Naive thymus-derived CD4-positive, alpha-beta T cell (primary cell): ENCODE measurements at places on chromosomes 6 and 20. TPM values are rescaled to one million over a fixed set of nuclear protein-coding genes. Genes with fewer than 3 reads are reported as not detected.

The DEFB132 gene
- total RNA-seq, result not detected

DNA sequence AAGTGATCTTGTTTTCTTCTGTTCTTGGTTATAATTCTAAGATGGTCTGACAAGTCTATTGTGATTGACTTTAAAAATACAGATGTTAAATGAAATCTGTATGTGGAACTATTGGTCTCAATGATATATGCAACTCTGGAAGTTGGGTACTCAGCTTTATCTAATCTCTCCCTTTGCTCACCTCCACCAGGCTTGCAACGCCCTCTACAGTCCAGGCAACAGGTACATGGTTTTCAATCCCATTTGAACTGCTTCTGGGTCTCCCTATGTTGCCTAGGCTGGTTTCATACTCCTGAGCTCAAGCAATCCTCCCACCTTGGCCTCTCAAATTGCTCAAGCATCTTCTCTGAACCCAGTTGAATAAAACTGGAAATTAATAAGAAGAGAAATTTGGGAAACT is 25.6 kb upstream of the HLA-DQB1 start:
- no peak overlapping the region for H3K27ac ChIP-seq
- peaks cover 1% of the 10 kb centered on the region for H3K4me1 ChIP-seq
- no peak overlapping the region for H3K4me3 ChIP-seq
- H3K27me3 ChIP-seq, result no peaks in the 10 kb centered on the region

The KCNK5 gene
- not detected for total RNA-seq

GRCh38 chr6:163414117-163414945 is at the start of gene QKI:
Gene QKI (plus strand): TSS chr6:163414718. CDS start chr6:163415194, 476 bp downstream.
- H3K27ac ChIP-seq, result peak within 1 kb of the TSS; percentile 90
- no peaks in the 10 kb centered on the region for H3K36me3 ChIP-seq
- H3K27me3 ChIP-seq, result no peaks in the 10 kb centered on the region
- H3K4me3 ChIP-seq, result peak within 1 kb of the TSS; percentile 62
- peaks cover 5% of the 10 kb centered on the region for H3K4me1 ChIP-seq

DNA sequence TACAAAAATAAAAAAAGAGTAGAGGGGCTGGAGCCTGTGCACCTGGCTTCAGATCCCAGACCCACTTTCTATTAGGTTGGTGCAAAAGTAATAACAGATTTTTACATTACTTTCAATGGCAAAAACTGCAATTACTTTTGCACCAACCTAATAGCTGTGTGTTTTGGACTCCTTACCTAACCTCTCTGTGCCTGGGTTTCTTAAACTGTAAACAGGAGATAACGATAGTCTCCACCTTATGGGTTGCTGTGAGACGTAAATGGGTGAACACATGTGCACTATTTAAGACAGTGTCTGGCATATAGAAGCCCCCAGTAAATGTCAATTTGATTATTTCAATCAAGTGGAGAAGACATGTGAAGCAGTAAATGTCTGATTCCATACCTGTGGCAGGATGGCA is 89.7 kb downstream of the TFAP2C start:
- no peaks in the 10 kb centered on the region for H3K4me1 ChIP-seq
- no peak for DNase-seq
- no peaks in the 10 kb centered on the region for H3K27me3 ChIP-seq
- H3K4me3 ChIP-seq, result no peak overlapping the region
- no peaks in the 10 kb centered on the region for H3K36me3 ChIP-seq

GRCh38 chr6:47789553-47789952 is 7.7 kb downstream of the OPN5 start:
- no peaks in the 10 kb centered on the region for H3K36me3 ChIP-seq
- H3K27me3 ChIP-seq, result no peaks in the 10 kb centered on the region
- H3K27ac ChIP-seq, result no peak overlapping the region
- no peak for DNase-seq
- H3K4me3 ChIP-seq, result no peak overlapping the region
- no peaks in the 10 kb centered on the region for H3K4me1 ChIP-seq

DNA sequence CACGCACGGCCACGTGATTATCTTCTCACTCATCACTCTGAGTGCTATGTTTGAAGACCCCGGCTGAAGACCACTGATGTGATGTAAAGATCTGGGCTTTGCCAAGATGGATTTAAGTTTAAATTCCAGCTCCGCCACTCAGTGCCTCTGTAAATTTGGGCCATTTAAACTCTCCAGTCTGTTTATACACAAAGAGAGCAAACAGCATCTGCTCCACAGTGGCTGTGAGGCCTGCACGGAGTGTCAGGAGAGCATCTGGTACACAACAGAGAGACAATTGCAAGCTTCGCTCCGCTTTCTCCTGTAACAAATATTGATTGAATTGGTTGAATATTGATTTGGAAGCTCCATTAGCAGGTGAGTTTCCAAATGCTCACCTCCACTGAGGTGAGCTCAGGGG is 80.5 kb upstream of the FRMD1 start:
- no peaks in the 10 kb centered on the region for H3K27me3 ChIP-seq
- no peak overlapping the region for H3K4me3 ChIP-seq
- no peaks in the 10 kb centered on the region for H3K4me1 ChIP-seq

The MRS2 gene
- total RNA-seq, result 6.7 TPM

DNA sequence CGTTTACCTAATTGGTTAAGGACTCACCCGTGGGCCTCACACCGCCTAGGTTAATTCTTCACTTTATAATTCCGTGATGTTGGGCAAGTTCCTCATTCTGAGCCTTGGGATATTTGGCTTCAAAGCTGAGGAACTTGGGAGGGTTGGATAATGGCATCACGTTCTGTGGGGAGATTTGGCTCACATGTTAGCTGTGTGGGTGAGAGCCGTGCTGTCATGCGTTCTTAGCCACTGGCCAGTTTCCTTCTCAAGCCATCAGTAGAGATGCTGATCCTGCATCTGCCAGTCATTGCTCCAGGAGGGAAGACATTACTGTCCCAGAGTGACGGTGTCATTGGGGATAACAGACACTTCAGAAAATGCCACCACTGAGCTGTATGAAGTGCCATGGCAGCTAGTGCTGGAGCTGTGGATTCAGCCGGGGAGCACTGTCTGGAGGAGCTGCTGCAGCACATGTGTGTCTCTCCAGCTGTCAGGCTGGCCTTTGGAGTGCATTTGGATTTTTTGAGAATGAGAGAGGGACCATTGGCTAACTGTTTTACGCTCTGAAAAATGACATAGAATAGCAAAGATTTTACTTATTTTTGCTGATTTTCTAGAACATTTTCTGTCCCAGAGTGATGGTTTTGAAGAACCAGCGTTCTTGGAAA is 16.5 kb downstream of the IGF2R start:
- no peaks in the 10 kb centered on the region for H3K27me3 ChIP-seq
- H3K4me1 ChIP-seq, result peaks cover 53% of the 10 kb centered on the region
- no peak for DNase-seq
- no peaks in the 10 kb centered on the region for H3K36me3 ChIP-seq
- no peak overlapping the region for H3K27ac ChIP-seq
- H3K4me3 ChIP-seq, result no peak overlapping the region

DNA sequence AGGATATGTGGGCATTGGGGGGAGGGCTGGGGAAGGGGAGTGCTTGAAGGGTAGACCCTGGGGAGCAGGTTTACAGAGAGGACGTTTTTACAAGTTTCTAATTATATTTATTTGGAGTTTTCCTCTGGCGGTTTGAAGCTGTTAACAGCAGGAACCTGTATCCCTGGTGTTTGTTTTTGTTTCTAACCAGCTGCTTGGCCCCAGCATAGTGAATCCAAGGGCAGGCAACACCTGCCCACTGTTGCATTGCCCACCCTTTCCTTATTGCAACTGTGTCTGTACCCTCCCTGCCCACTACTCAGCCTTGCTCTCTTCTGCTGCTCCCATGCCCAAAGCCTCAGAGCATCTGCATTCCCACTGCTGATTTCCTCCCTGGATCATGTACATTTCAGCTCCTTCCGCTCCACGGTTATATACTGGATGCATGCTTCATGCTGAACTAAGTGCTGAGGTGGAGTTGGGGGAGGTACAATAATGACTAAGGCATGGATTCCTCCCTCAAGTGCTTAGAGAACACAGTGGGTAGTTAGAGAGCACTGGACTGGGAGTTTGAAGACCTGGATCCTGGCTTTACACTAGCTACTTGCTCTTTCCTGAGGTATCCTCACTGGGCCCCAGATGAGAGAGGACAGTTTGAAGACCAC is 6.0 kb downstream of the SCUBE3 start:
- no peaks in the 10 kb centered on the region for H3K36me3 ChIP-seq
- DNase-seq, result no peak
- H3K4me3 ChIP-seq, result no peak overlapping the region
- H3K27me3 ChIP-seq, result peaks cover 6% of the 10 kb centered on the region

- H3K4me3 ChIP-seq, result no peak overlapping the region
- H3K4me1 ChIP-seq, result no peaks in the 10 kb centered on the region
- H3K36me3 ChIP-seq, result no peaks in the 10 kb centered on the region
These were observed 74.1 kb upstream of the TOX2 start for GRCh38 chr20:43840382-43841070.

GRCh38 chr6:19472850-19473249 is 364.3 kb upstream of the ID4 start:
- no peak overlapping the region for H3K27ac ChIP-seq
- DNase-seq, result no peak
- H3K27me3 ChIP-seq, result no peaks in the 10 kb centered on the region
- no peaks in the 10 kb centered on the region for H3K36me3 ChIP-seq

- H3K4me1 ChIP-seq, result peaks cover 20% of the 10 kb centered on the region
- H3K27me3 ChIP-seq, result no peaks in the 10 kb centered on the region
These were observed 20.2 kb upstream of the RREB1 start for GRCh38 chr6:7087491-7087979.

DNA sequence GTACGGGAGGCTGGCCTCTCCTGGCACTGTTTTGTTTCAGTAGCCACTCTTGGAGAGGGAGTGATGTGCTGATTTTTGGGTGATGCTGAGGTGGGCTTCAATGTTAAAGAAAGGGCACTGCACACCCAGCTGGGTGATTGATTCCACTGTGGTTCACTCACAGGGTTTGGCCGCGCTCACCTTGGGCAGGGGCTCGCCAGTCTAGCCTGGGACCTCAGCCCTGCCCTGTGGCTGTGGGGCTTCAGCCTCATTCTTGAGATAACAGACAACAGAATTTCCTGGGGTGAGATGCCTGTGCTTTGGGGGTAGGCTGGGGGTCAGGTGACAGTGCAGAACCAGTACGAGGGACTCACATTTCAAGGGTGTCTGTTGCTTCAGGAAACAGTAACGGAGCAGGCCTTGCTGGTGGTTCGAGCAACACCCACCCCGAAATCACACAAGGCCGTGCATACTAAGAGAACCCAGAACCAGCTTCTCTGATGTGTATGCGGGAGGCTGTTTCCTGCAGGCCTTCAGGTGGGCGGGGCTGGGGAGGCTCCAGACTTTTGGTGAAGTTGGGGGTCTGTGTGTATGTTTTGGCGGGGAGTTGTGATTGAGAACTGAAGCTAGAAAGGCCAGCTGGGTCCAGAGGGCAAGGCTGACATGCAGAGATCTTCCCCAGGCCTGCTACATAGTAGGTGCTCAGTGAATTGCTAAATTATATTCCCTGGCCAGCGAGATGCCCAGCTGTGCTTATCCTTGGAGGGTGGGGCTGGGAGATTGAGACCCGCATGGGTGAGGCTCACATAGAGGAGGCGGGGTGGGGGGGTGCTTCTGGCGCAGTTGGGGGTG is 154.2 kb upstream of the RNF24 start:
- H3K27ac ChIP-seq, result no peak overlapping the region
- DNase-seq, result no peak

GRCh38 chr20:59774921-59775686 is 158.3 kb downstream of the SYCP2 start:
- H3K27me3 ChIP-seq, result no peaks in the 10 kb centered on the region
- H3K27ac ChIP-seq, result no peak overlapping the region
- H3K4me3 ChIP-seq, result no peak overlapping the region
- H3K36me3 ChIP-seq, result no peaks in the 10 kb centered on the region
- DNase-seq, result no peak
- no peaks in the 10 kb centered on the region for H3K4me1 ChIP-seq
